ENCODE measurements at places on chromosomes 16 and 17.

- peak; percentile 33 for DNase-seq
These were observed 1.8 kb downstream of the ASGR1 start for GRCh38 chr17:7177191-7177953.

GRCh38 chr16:28027055-28027454 lies 36.5 kb downstream of the GSG1L start:
- no peak for DNase-seq

DNA sequence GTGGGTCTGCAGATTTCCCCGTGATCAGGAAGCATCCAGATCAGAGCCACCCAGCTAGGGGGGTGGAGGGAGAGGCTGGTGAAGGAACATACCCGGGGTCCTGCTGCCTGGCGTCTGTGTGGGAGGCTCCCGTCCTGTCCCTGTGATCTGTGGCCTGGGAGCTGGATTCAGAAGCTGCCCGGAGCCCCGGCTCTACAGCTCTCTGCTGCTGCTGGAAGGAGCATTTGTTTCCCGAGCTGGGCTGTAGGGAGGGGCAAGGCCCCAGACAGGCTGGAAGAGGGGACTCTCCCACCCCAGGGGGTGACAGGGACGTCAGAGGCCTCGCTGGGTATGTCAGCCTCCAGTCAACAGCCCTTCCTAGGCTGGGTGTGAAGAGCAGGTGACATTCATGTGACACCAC lies 10.2 kb downstream of the SOX8 start:
- no peak for DNase-seq

- no peak for DNase-seq
These were observed 154.7 kb downstream of the CEP112 start for GRCh38 chr17:66037221-66037620.

DNA sequence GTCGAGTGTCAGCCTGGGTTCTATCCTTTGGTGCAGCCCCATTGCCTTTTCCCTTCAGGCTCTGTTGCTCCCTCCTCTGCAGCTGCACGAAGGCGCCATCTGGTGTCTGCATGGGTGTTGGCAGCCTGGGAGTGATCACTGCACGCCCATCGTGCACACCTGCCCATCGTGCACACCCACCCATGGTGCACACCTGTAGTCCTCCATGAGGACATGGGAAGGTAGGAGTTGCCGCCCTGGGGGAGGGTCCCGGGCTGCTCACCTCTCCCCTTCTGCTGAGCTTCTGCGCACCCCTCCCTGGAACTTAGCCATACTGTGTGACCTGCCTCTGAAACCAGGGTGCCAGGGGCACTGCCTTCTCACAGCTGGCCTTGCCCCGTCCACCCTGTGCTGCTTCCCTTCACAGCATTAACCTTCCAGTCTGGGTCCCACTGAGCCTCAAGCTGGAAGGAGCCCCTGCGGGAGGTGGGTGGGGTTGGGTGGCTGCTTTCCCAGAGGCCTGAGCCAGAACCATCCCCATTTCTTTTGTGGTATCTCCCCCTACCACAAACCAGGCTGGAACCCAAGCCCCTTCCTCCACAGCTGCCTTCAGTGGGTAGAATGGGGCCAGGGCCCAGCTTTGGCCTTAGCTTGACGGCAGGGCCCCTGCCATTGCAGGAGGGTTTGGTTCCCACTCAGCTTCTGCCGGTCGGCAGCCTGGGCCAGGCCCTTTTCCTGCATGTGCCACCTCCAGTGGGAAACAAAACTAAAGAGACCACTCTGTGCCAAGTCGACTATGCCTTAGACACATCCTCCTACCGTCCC lies 2.9 kb downstream of the CTRL start:
- DNase-seq: peak; percentile 58

- no peak for DNase-seq
These were observed 9.6 kb downstream of the SCN4A start for GRCh38 chr17:63963123-63963522.

GRCh38 chr17:73096866-73097265 lies 4.4 kb upstream of the SLC39A11 start:
- no peak for DNase-seq

DNA sequence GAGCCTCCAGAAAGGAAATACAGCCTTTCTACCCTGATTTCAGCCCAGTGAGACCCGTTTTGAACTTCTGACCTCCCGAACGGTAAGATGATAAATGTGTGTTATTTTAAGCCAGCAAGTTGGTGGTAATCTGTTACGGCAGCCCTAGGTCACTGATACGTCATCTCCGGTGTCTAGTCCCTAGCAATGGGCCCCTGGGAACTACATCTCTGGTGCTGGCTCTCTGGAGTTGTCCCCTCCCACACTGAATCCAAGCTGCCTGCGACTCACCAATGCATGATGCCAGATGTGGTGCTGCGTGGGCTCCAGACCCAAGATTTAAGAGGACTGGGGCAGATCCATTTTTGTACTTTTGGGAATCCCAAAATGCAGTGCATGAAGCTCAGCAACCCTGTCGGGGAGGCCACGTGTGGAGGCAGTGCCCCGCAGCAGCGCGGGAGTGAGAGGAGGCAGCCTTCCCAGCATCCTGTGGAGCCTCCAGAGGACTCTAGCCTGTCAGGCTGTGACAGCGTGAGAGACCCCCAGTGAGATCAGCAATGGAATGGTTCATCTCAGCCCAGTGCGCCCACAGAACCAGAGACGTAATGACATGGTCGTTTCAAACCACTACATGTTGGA lies 43.6 kb upstream of the USP7 start:
- no peak for DNase-seq

- no peak for DNase-seq
These were observed 12.1 kb upstream of the HSD3B7 start for GRCh38 chr16:30972872-30973271.

GRCh38 chr16:87953308-87954215 lies 2.3 kb downstream of the BANP start:
- DNase-seq: no peak

DNA sequence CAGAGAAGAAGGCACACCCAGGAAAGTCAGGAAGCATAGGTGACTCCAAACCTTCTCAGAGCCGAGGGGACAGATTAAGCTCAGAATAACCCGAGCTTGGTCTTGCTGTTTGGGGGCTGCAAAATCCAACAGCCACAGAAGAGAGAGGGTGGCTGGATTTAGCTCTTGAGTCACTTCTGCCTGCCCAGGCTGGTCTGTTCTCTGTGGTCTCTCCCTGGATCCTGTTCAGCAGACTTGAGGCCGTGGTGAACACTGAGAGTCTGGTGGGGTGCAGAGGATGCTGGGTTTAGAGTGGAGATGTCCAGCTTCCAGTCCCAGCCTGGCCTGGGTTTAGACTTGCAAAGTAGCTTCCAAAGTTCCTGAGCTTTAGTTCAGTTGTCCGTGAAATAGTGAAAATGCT lies 8.8 kb downstream of the SLC26A11 start:
- no peak for DNase-seq

DNA sequence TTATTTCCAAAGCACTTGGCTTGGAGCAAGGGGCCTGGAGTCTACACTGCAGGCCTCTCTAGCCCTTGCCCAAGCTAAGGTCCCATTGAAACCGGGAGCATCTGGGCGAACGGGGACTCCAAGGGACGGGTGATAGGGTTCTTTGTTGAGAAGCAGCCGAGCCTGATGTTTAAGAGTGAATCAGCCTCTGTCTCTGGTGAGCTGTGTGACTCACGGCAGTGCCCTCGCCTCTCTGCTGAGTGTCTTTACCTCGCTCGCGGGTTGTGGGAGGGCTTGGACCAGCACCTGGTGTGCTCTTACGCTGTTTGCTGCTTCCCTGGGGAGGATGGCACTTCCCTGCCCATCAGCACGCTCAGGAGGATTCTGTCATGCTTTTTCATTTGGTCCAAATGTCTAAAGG lies 1.3 kb downstream of the HGS start:
- DNase-seq: no peak

DNA sequence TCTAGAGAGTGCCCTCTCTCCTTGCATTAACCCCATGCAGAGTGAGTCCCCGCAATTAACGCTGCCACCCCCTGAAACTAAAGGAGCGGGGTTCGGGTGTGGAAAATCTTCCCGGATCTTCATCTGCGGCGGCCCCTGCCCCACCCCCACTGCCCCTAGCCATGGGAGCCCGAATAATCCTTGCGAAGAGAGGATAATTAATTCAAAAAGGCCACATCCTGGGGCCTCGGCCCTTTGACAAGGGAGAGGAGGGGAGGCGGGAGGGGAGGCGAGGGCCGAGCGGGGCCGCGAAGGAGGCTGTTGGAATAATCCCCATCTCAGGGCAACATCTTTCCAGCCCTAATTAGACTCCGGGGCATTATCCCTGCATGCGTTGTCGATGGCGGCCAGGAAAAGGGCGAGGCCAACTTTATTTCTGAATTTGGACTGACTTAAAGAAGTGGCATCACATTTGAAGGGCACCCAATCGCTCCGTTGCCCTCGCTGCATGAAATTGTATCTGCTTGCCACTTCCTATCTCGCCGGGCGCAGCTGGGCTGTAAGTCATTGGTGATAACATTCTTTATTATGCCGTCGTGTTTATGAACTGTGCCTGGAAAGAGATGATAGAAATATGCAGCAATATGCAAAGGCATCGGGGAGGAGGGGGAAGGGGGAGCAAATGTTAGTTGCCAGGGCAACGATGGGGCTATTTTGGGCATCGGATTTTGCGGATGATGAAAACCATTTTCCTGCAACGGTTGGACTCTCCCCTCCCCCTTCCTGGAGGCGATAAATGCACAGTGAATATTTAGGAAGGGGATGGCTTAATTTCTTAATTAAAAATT lies 387.1 kb upstream of the TNRC6C start:
- DNase-seq: no peak

DNA sequence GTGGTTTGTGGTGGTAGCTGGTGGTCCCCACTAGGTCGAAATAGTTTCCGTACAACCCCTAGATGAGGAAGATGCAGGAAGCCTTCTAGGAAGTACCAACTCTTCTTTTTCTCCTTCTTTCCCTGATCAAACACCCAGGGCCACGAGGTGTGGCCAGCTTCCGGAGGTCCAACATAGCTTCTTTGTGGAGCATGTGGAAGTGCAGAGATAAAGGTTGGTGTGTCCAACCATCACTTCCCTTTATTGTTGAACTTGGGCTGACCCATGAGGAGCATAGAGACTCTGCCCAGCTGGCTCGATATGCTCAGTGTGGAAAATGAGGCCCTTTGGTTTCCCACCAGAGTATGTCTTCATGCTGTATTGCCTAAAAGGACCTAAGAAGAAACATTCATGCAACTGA lies 6.3 kb upstream of the RGS9 start:
- no peak for DNase-seq

Data from stimulated activated CD8-positive, alpha-beta memory T cell treated with anti-CD3 and anti-CD28 coated beads, Interleukin-4, amount 100 ng/mL, for 4 hours (primary cell).